ENCODE measurements at places on chromosomes 1 and 21.

DNA sequence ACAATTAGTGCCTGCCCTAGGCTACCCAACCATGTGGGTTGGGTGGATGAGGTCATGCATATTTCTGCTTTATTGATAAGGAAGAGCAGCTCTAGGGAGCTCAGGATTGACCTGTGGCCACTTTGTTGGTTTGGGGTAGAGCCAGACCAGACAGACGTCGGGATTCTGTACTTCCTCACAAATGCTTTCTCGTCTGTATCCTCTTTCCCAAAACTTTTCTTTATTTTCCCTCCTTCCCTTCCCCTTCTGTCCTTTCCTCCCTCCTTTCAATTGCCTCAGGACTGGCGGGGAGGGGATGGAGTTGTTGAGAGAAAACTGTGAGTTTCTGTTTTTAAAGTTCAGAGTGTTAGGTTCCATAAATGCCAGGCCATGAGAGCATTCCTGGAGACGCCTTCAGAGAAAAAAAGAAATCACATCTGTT lies 68.0 kb downstream of the UCK2 start:
- DNase-seq: no peak

DNA sequence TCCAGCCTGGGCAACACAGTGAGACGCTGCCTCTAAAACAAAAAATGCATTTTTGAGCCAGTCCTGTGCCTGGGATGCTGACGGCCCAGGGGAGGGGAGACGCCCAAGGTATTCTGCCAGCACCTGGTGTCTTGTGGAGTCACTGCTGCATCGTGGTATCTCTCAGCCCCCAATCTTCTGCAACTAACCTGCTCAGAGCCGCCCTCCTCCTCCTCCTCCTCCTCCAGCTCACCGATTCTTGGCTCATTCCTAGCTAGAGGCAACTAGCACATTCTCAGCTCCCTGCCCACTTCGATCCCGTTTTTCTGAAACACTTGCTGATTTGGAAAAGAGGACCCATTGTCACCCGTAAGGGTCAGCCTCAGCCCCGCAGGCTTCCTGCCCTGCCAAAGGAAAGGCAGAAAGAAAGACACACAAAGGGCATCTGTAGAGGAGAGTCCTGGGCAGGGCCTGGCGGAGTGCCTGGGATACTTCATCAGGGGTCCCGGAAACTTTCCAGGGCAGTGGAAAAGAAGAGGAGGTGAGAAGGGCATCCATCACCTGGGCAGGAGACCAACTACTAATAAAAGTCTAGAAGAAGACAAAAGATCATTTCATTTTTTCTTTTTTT lies 20.7 kb downstream of the GPR157 start:
- no peak for DNase-seq

DNA sequence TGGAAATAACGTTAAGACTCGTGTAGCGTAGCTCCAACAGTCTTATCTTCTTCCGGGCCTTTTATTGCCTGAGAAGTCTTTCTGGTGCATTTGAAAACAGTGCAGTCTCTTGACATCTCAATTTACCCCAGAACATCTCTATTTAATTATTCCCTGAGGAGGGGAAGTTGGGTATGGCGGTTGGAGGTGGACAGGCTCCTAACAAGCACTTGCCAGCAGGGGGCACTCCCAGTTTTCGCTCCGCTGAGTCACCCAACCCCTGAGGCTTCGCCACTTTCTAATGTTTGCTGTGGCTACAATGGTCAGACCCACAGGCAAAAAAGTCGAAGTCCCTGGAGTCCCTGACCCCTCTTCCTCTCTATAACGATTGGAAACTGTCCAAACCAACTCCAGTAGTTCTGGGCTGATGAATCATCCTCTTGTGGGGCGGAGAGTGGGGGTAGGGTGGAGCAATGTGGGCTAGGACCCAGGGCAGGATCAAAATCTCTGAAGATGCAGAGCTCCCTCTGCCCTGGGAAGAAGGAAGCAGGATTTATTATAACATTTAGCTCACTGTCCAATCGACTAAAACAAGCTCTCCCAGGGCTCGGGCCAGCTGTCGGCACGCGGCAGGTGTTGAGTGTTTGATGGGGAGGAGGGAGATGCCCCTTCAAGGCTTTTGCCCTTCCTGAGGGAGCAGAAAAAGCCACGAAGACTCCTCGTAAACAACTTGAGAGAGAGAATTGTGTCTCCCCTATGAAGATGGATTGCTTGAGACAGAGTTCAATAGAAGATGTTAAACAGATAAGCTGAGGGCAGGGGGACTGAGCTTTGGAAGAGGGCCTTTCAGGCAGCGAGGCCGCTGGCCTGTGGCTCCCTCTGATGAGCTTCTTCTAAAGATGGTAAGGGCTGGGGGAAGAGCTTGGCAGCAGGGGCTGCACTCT lies 85.7 kb downstream of the BRINP2 start:
- no peak for DNase-seq

DNA sequence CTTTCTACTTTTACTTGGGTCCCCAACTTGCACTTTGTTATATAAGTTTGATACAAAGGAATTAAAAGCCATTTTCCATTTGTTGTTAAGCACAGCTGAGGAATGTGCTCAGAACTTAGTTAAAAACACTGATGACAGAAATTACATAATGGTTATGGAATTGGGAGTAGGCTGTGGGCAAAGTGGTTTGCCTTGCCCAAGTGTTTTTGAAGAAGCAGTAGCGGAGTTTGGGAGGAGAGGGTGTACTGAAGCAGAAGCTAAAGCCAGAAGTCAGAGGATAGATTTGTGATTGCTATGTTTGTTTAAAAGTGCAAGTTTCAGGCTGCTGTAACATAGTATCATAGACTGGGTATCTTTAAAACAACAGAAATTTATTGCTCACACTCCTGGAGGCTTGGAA lies 391.8 kb downstream of the DUSP10 start:
- no peak for DNase-seq

GRCh38 chr1:20597650-20598049 lies 8.8 kb downstream of the CDA start:
- no peak for DNase-seq

- DNase-seq: no peak
Observed at GRCh38 chr1:63690966-63691700, 82.7 kb upstream of the ROR1 start.

DNA sequence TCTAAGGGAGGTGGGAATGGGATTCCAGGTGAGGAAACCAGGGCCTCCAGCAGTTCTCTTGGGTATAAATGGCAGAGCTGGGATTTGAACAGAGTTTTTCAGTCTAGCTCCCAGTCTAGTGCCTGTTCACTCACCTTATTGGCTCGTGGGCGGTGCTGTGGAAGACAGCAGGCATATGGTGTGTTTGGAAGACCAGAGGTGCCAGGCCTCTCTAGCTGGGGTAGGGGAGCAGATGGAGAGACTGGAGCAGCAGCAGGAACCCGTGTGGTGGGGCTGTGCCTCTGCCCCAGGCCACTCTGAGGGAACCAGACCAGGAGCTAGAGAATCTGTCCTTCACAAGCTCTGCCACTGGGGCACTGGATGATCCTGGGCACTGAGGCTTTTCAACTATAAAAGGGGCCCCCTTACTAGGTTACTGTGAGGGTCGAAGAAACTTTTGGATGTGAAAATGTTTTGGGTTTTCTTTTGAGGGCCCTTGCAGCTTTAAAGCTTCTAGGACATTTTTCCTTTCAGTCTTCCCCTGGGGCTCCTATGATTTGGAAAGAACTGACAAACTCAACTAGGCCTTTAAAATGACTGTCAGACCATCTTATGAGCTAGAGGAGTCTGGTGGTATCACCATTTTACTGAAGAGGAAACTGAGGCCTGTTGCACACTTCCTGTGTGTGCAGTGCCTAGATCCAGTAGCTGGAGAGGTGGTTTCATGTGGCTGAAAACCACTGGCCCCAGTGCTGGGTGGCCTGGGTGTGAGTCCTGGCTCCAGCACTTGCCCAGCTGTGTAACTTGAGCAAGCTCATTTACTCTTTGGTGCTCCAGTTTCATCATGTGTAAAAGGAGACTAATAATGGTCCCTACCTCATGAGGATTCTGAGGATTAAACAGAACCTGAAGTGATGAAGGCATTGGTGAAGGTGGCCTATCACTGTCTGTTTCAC lies 6.1 kb downstream of the DMRTB1 start:
- no peak for DNase-seq

DNA sequence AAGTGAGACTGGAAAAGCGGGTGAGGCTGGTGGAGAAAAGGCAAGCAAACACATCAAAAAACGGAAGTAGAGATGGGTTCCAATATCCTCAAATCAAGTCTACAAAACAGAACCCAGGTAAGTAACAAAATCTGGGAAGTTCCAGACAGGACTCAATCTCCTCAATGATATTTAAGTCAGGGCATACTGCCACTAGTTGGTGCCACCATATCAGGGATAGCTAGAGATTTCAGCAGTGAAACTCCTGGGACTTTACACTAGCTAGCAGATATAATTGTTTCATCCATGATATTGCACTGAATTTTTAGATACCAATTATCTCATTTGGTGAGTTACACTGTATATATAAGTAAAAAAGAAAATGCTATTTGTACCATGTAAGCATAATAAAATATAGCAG lies 52.0 kb downstream of the EYA3 start:
- no peak for DNase-seq

DNA sequence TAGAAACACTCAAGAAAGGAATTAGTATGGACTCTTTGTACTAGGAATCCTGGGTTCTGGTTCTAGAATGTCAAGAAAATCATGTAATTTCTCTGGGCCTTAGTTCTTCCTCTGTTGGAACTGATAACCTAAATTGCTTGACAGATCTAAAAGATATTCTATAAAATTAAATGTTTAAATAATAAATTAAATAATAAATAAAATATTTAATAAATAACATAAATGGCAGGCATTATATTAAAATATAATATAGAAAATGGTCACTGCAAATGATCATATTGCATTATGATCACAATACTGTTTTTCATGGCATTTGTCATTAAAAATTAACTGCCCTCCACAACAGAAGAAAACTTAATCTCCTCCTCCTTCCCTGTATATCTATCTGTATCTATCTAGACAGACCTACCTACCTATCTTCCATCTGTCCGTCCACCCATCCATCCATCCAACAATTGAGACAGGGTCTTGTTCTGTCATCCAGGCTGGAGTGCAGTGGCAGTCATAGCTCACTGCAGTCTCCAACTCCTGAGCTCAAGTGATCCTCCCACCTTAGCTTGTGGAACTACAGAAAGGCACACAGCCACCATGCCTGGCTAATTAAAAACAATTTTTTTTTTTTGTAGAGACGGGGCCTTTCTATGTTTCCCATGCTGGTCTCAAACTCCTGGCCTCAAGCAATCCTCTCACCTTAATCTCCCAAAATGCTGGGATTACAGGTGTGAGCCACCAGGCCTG lies 16.4 kb downstream of the NUCKS1 start:
- DNase-seq: no peak

- no peak for DNase-seq
Observed at GRCh38 chr1:229062135-229062534, 208.8 kb upstream of the RAB4A start.

GRCh38 chr1:25103164-25103795 lies 129.0 kb downstream of the SYF2 start:
- no peak for DNase-seq

DNA sequence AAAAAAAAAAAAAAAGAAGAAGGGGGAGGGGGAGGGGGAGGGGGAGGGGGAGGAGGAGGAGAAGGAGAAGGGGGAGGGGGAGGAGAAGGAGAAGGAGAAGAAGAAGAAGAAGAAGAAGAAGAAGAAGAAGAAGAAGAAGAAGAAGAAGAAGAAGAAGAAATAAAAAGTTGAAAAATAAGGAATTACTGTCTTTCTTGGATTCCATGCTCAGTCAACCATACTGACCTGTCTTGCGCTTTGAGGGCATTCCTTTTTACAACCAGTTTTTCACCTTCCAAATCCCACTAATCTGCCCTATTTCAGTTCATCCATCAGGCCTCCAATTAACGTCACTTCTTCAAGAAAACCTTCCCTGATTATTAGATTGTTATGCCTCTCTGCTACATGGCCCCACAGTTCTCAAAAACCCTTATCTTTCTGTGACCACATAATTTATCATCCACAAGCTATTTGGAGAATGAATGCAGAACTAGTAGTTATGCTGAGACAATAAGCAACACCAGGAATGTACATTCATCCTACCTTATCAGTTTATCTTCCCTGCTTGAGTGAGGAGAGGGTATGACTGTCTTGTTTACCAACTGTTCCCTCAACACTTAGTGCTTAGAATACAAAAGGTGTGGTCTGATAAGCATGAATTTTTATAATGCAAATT lies 57.5 kb upstream of the GUCA2A start:
- no peak for DNase-seq

DNA sequence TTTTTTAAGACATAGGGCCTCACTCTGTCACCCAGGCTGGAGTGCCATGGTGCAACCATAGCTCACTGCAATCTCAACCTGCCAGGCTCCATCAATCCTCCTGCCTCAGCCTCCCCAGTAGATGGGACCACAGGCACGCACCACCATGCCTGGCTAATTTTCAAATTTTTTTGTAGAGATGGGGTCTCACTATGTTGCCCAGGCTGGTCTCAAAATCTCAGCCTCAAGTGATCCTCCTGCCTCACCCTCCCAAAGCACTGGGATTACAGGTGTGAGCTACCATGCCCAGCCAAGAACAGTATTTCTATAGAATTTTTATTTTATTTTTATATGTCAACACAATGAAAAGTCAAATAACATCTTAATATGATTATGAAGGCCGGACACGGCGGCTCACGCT lies 10.9 kb downstream of the GNB1 start:
- no peak for DNase-seq

GRCh38 chr1:200040481-200041138 lies 13.1 kb downstream of the NR5A2 start:
- DNase-seq: no peak

DNA sequence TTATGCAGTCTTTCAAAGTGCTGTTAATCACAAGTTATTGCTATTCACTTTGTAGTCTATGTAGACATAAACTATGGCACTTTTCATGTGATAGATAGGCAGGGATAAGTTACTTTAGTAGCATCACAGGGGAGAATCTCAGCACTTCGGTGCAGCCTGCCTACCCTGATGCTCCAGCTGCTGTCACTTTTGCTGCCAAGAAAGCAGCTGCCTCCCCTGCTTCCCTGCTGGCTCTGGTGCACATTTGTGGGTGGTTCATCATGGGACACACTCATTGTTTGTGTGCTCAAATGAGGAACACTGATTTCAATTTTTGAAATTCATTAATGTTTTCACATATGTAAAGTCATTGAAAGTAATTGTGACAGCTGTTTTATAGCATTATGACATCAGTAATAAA lies 272.6 kb downstream of the S1PR1 start:
- no peak for DNase-seq

DNA sequence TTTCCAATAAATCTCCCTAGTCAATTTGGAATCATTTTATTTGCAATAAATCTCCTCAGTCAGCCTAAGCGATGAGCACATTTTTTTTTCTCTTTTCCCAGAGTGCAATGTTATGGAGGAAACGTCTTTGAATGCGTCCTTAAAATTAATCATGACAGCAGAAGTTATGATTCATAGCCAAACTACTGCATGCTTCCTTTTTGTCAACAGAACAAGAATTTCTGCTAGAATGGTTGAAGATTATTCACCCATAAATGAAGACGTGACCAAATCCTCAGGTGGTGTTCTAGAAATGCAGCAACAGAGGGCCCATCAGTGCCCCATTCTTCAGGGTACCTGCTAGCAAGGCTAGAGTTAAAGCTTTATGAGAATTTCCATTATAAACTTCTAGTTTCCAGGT lies 407.9 kb upstream of the PKN2 start:
- DNase-seq: no peak

Measured in stimulated activated CD8-positive, alpha-beta memory T cell treated with anti-CD3 and anti-CD28 coated beads, Interleukin-4, amount 100 ng/mL, for 1 hour (primary cell).